ENCODE measurements at places on chromosomes 16 and 17.

DNA sequence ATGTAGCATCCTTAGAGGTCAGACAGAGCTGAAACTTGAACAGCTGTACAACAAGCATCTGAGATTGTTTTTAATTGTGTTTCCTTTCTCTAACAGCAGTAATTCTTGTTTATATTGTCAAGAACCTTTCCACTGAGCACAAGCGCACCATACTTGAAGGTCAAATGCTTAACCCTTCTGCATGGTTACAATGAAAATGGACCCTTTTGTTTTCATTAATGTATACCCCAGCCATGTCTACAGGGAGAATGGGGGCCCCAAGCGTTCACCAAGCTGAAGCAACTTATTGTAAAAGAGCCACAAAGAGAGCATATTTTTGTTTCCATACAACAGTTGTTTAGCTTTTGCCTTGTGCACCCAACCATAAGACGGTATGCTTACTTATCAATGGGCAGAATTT lies 210.8 kb downstream of the FTO start:
- no peak for DNase-seq

- DNase-seq: no peak
Observed at GRCh38 chr17:45396496-45397205, 36.0 kb downstream of the ARHGAP27 start.

DNA sequence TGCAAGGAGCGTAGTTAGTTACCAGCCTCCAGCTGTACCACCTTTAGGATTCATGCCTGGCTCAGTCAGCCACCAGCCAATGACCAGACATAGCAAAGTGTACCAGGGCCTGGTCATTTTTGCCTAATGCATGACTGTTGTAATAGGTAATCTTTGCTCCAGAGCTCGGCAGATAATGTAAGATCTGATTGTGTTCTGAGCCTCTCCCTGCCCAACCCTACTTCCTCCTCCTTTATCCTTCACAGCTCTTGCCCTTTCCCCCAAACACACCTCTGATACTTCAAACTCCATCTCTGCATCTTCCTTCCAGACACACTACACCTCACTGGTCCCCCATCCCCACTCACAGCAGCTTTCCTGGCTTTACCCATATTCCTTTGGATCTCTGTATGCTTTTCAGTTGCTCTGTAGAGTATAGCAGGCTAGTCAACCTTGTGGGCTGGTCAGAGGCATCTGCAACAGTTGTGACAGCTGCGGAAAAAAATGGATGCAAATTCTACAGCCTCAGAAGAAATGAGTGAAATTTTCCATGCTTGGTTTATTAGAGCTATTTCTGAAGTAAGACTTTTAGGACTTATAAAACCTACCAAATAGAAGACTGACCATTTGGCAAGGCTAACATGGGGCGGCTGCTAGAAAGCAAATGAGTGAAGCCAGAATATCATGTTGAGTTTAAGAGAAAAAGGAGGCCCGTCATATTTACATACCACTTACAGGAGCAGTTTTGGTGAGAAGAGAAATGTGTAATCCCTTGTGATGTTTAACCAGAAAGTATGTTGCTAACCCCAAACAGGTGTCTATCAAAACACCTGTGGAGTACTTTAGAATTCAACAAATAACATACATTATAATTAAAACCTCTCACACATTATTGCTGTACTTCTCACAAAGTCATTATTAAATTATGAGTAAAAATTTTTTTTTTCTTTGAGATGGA lies 19.9 kb upstream of the C16orf87 start:
- no peak for DNase-seq

DNA sequence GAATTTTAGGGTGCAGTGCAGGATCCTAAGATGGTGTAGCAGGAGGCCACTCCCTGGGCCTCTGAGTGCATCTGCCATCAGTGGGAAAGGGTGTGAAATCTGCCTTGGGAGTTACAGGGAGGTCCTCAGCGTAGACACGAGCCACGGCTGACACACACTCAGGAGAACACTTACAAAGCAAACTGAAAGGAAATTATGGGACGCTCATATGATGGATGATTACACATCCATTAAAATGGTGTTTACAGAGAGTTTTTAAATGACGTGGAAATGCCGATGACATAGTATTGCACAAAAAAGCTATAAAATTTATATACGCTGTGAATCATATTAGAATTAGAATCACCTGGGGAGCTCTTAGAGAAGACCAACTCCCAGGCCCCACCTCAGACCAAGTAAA lies 175.2 kb downstream of the CCDC182 start:
- DNase-seq: no peak

DNA sequence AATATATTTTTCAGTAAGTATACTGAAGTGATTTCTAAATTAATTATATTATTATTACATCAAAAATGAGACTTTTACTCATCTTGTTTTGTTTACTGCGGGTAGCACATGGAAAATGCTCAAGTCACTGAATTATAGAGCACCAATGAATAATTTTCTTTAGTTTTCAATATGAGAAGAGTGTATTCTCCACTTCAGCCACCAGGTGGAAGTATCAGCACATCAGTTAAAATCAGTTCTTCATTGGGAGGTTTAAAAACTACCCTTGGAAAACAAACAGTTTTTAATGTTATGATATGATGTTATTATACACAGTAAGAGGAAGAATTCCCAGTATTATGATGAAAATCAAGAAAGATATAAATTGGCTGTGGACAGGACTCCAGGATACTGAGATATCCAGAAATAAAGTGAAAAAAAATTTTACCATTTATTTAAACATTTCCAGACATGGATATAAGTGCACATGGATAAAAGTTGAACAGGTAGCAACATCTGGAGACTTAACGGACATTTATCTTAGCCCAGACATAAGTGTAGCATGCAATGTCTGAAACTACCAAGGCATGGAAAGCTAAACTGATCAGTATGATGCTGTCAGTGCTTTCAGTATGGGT lies 467.3 kb downstream of the KCNJ2 start:
- peak; percentile 42 for DNase-seq

- DNase-seq: no peak
Observed at GRCh38 chr17:321386-321941, 31.1 kb downstream of the RPH3AL start.

- no peak for DNase-seq
Observed at GRCh38 chr17:78999947-79000395, 9.6 kb downstream of the CANT1 start.

- DNase-seq: no peak
Observed at GRCh38 chr17:81218991-81219390, 3.8 kb downstream of the CEP131 start.

DNA sequence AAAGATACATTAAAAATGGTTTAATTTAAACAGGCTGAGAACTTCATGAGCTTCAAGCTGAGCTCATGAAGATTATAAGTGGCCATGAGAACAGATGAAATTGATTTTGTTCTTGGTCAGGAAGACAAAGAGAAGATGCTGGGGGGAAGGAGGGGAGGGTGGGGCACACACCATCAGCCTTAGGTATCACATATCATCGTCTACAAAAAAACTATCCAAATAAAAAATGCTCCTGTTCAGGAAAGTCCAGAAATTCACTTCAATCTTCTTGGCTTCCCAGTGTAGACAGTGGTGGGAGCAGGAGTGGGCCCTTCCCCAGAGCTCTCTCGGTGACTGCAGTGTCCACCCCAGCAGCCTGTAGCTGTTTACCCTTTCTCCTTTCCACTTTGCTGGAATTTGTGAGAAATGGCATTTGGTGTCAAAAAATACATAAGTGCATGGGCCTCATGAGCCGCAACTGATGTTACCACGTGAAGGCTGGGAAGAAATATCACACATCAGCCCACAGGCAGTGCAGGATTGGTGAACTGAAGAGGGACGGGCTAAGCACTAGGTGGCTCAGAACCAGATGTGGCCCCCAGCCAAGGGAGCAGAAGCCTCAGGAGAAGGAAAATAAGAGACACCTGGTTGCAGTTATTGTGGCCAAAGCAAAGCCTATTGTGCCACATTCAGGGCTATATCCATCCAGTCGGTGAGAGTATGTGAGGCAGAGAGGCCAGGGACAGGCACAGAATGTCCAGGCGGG lies 6.1 kb downstream of the KRT37 start:
- no peak for DNase-seq
